ENCODE measurements at places on chromosomes 2 and 18.

GRCh38 chr2:104853534-104854497 is at the start of gene POU3F3:
Gene POU3F3, plus strand, starts transcription at chr2:104854115. Its CDS starts 1,396 bp downstream, at chr2:104855511.
- no peak for DNase-seq

DNA sequence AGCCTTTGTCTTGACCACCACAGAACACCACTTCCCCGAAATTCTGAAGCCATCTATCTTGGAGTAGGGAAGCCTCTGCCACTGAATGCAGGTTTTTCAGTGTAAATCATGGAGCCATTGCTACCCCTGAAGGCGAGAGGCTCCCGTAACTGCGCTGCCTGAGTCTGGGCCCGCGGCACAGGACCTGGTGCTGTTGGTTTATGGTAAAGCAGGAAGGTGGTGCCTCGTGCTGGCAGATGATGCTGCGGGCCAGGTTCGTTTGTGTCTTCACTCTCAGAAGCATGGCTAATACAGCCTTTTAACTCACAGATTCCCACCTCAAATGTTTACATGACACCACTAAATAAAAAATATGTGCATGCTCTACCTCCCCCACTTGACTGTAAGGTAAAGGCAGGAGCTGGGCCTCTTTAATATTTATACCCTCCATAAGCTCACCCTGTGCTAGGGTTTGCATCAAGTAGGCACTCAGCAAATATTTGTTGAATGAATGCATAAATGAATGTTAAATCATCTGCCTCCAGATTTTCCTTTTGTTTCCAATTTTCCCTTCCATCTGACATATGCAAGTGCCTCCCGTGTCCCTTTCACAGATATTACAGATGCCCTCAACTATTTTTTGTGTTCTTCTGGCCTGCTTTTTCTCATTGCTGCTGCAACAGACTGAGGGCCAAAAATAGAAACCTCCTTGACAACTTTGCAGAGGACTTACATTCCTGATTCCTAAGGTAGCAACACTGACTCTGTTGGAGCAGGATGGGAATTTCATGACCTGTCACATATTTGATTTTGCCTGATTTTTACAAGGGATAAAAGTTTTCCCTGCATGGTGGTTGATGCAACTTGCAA is 83.5 kb upstream of the CPO start:
- no peak for DNase-seq

- no peak for DNase-seq
These were observed 913.8 kb downstream of the DCC start for GRCh38 chr18:53253789-53254188.

GRCh38 chr18:22408059-22408458 is 9.7 kb downstream of the CTAGE1 start:
- DNase-seq = no peak

Measured in DMS79 (cell line).